CD4-positive, alpha-beta T cell treated with Interferon alpha-2 for 1 hour (primary cell): ENCODE measurements at places on chromosomes 12 and 14.

- no peak for DNase-seq
These were observed 172.3 kb downstream of the ALG10B start for GRCh38 chr12:38488866-38489265.

DNA sequence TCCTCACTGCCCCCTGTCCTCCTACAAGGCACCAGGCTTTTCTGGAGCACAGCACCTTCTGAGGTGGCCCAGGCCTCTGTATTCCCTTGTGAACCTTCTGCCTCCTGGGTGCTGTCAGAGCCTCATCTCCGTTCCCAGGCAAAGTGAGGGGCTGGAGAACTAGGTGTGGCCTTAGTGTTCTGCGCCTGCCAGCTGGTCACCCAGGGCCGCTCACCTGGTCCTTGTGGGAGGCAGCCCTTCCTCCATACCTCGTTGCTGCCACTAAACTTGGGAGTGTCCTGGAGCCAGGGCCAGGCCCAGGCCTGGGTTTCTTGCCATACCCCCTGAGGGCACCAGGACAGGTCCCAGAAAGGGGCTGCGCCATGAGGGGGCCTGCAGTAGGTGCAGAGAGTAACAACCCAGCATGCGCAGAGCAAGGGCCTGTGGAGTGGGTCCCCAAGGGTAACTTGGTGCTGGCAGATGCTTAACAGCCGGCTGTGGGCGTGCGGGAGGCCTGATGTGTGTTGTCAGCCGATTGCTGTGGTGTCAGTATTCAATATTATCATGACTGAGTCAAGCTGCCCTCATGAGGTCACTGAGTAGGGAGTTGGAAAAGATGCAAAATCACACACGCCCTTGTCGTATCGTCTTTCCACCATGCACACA lies 17.1 kb downstream of the OTUB2 start:
- no peak for DNase-seq

- DNase-seq: no peak
These were observed 2.5 kb downstream of the TRAF3 start for GRCh38 chr14:102779574-102780315.

DNA sequence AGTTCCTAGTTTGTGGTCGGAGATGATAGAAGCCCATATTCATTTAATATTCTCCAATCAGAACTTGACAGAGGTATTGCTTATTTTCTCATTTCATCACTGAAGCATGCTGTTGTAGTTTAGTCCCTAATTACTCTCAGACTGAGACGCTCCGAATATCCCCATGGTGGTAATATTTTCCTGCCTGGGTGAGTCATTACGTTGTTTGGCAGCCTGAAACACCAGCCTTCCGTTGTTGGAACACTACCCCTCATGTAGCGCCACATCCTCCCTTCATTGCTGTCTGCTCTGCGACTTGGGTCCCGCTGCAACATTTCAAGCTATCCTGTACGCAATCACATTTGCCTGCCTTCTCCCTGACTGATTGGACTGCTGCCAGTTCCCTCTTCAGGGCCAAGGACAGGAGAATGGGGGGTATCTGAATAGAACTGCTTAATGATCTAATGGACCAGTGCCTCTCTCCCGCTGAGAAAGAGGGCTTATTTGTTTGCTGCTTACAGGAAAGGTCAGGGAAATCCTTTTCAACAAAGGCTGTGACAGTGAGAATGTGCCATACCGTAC lies 369.1 kb downstream of the NPAS3 start:
- no peak for DNase-seq

DNA sequence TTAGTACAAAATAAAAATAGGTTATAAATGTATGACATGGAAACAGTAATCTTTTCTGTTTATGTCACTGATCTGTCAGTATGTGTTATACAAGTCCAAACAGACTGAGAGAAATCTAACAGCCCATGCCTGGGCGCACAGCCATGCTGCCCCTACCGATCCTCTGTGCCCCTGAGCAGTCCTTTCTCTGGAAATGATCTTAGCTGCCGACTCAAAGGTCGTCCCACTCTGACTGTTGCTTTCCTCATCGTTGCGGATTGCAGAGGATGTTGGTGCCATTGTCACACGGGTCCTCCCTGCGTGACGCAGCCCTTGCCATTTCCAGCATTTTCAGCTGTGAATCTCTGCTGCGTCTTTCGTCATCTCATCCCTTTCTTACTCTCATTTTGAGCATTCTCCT lies 82.9 kb upstream of the DYNC1H1 start:
- DNase-seq: no peak

DNA sequence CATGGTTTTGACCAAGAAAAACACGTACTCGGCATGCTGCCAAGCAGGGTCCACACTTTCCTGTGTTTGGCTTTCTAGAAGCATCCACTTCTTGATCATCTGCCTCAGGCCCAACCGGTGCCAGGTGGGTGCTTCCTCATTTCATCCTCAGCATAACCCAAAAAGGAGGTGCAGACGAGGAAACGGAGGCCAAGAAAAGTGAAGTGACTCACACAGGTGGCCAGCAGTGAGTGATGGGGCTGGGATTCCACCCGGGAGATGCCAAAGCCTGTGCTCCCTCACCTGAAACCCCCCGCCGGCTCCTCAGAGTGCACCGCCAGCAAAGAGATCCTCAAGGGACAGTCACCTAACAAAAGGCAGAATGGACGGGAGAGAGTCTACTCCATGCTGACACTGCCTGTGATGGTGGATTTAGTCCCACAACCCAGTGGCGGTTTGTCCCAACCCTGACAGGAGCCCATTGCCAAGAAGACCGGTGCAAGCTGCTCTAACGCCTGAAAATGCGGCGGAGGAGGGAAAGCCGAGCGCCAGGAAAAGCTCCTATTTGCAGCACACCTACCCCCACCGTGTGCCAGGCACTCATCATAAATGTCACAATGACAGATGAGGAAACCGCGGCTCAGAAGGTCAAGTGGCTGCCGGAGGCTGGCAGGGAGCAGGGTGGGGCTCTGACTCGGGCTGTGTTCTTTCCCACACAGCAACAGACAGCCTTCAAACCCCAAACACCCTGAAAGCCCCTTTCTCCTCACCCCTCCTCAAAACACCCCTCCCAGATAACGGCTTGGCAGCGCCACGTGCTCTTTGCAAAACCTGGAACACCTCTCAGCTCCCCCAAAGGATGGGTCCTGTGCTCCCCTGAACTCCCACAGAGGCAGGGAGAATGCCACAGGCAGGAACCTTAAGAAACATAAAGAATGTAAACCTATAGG lies 18.8 kb downstream of the BCL11B start:
- peak; percentile 73 for DNase-seq

- DNase-seq: no peak
These were observed 153.0 kb downstream of the PCNX1 start for GRCh38 chr14:71060274-71060673.

DNA sequence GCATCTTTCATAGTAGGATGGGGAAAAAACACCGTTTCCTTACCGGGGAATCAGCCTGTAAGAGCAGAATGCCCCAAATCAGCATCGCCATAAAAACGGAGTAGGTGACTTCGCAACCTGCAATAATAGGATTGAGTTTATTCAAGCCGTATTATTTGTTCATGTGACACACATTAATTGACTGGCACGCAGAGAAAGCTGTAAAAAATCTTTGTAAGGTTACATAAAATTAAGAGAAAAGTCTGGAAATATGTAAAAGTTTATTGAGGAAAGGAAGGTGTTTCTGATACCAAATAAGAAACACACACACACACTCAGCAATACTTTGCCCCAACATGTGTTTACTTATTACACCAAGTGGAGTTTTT lies 628 bp upstream of the CAPRIN2 start:
- no peak for DNase-seq

- DNase-seq: no peak
These were observed 56.2 kb downstream of the SSPN start for GRCh38 chr12:26251600-26251999.

DNA sequence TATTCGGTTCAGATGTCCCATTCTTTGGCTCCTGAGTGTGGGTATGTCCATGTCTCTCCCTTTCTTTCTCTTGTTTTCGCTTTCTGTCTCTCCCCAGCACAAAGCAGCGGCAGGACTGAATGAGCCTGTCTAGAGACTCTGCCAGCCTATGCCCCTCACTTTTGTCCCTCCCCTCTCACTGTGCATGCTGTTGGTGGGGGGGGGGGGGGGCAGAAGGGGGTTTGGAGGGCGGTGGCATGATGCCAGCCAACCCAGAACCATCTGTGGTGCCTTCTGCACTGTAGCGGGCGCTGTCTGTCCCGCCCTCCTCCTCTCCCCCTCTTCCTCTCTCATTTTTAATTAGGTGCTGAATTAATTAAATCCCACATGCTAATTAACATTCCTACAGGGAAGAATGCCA lies 17.7 kb downstream of the NGDN start:
- DNase-seq: no peak

- DNase-seq: no peak
These were observed 47.6 kb downstream of the DCAF5 start for GRCh38 chr14:69105326-69105725.

DNA sequence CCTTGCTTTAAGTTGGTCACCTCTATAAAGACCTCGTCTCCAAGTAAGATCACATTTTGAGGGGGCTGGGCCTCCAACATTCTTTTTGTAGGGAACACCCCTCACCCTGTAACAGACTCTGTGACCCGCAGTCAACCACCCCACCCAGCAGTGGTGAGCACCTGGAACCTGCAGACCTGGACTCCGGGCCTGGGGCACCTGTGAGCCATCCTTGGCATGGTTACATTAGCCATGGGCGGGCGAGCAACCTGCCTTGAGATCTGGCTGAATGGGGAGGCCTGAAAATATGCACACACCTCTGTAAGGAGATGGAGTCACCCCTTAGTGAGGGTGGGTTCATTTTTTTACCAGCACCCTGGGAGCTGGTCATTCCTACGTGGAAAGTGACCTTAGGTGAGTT lies 95.3 kb downstream of the RIMBP2 start:
- DNase-seq: no peak

- no peak for DNase-seq
These were observed 100.9 kb upstream of the CPNE8 start for GRCh38 chr12:39006286-39006685.

- DNase-seq: no peak
These were observed 679.3 kb upstream of the FLRT2 start for GRCh38 chr14:84850595-84850994.

DNA sequence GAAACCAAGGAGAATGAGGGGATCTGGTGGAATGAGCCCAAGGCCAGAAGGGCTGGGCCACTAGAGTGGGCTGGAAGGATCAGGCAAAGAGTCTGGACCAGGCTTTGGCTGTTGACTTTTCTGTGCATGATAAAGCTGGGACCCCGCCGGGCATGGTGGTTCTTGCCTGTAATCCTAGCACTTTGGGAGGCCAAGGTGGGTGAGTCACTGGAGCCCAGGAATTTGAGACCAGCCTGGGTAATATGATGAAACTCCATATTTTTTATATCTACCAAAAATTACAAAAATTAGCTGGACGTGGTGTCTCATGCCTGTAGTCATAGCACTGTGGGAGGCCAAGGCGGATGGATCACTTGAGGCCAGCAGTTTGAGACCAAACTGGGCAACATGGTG lies 393 bp upstream of the KLHL33 start:
- DNase-seq: no peak

- no peak for DNase-seq
These were observed 39.0 kb downstream of the CHST11 start for GRCh38 chr12:104495786-104496185.

- DNase-seq: no peak
These were observed 136.1 kb downstream of the PAPOLA start for GRCh38 chr14:96638041-96638855.

- no peak for DNase-seq
These were observed 103.7 kb upstream of the IFNG-AS1 start for GRCh38 chr12:67885375-67886169.

GRCh38 chr12:67927324-67927723 lies 61.9 kb upstream of the IFNG-AS1 start:
- DNase-seq: no peak

- DNase-seq: no peak
These were observed 27.6 kb upstream of the NOS1 start for GRCh38 chr12:117388951-117389446.

DNA sequence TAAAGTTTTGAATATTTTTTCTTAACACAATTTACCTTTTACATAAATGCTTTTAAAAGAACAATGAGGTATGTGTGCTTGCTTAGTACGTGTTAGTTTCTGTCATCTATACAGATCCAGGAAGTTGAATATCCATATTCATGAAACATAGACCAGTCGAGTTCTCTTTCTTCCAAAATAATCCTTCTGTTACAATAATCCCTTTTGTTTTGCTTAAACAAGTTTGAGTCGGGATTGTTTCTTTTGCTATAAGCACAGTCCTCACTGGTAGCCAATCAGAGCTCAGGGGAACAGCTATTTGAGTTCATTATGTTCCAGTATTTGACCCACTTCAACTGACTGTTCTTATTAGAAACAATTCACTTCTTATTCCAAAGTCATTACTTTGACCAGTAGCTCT lies 214.7 kb upstream of the FLRT2 start:
- no peak for DNase-seq

- no peak for DNase-seq
These were observed 131.0 kb upstream of the EEA1 start for GRCh38 chr12:93059925-93060665.

DNA sequence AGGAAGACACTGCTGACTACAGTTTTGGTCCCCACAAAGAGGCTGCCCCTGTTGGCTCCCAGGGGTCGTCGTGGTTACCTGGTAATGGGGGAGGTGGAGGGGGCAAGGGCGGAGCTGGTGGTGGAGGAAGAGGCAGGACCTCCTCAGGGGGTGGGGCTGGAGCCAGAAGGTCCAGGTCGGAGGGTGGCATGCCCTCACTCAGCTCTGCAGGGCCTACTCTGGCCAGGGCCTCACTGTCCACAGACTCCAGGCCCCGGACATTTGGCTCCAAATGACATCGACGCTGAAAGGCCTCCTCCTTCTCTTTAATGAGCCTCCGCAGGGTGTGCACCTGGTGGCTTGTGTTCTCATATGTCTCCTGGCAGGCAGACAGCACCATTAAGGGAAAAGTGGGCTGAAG lies 28.5 kb downstream of the PRPF40B start:
- no peak for DNase-seq

GRCh38 chr14:102320033-102320660 lies 601 bp downstream of the ZNF839 start:
- peak; percentile 52 for DNase-seq

GRCh38 chr14:91890291-91890749 lies 23.0 kb upstream of the TC2N start:
- DNase-seq: no peak

DNA sequence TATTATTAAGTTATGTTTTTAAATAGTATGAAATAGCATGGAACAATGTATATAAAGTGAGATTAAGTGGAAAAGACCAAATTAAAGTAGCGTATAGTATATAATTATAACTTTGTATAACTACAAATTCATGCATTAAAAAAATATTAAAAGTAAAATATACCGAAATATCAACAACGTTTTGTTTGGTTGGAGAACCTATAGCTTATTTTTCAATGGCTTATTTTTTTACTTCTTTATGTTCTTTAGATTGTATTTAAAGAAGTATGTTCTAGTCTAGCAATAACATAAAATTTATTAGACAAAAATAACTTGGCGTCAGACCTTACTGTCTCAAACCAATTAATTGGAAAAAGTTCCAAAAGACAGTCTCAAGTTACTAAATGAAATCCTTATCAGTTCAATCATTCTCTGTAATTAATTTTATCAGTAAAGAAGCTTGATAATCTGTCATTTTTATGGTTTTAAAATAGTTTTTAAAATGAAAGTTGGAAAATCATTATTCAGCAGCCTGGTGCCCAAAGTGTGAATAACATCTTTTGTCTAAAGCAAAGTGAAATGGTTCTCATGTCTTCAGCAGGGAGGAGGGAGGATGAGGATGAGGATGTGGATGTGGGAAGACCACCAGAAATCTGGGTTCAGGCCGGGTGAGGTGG lies 46.7 kb downstream of the IRAK3 start:
- no peak for DNase-seq
